Activated T-cell treated with anti-CD3 and anti-CD28 coated beads for 1 hour (primary cell): ENCODE measurements at places on chromosomes 2 and 18.

GRCh38 chr2:109105113-109105512 is 23.9 kb upstream of the SH3RF3 start:
- no peak for DNase-seq

DNA sequence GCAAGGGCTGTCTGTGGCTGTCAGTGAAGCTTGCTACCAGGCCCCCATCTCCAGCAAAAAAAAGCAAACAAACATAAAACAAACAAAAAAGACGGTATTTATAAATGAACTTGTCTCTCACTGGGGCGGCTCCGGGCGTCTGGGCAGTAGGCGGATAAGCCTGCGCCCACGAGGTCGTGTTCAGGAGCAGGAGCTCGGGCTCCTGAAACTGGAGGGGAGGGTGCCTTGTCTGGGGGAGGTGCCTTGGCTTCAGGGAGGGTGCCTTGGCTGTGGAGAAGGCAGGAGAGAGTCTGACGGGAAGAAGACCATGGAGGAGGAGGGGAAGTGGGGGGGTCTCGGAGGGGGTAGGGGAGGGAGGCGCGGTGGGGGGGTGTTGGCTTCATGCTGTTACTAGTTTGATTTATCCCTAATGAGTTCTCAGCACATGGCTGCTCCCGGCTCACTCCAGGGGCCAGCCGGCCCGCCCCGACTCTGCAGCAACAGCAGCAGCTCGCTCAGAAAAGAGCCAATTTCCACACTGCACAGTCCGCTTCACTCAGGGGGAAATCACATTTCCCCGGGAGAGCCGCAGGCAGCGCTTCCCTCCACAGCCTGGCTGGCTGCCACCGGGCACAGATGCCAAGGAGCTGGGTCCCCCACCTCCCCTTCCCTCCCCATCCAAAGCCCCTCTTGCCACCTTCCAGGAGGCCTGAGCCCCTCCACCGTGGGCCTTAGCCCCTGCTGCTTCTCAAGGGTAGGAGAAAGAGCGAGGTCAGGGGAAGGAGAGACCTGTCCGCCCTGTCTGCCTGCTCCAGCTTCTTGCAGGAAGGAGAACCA is 38.7 kb downstream of the PSD4 start:
- DNase-seq, result no peak

DNA sequence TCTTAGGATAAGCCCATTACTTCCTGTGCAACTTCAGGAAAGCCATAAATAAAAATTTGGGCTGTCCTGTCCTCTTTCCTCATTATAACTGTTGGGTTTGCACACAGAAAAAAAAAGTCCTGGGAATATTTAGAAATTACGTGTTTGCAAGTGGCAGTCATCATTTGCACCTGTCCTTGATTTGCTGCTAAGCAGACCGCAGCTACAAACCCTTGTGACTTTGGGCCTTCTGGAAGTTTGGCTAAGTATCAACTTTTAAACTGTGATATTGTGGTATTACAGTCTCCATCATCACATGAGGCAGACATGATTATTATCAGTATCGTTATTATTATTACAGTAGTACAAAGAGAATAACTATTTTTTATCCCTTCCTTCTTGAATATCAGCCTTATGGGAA is 260.7 kb upstream of the SESTD1 start:
- no peak for DNase-seq

- no peak for DNase-seq
Measured at GRCh38 chr2:9573013-9573720, 17.5 kb upstream of the ADAM17 start.

GRCh38 chr2:42116195-42117181 is 52.7 kb upstream of the EML4 start:
- no peak for DNase-seq

- DNase-seq, result no peak
Measured at GRCh38 chr2:28326469-28326805, 66.2 kb upstream of the FOSL2 start.

GRCh38 chr2:74676331-74676730 is 22.3 kb downstream of the SEMA4F start:
- no peak for DNase-seq

DNA sequence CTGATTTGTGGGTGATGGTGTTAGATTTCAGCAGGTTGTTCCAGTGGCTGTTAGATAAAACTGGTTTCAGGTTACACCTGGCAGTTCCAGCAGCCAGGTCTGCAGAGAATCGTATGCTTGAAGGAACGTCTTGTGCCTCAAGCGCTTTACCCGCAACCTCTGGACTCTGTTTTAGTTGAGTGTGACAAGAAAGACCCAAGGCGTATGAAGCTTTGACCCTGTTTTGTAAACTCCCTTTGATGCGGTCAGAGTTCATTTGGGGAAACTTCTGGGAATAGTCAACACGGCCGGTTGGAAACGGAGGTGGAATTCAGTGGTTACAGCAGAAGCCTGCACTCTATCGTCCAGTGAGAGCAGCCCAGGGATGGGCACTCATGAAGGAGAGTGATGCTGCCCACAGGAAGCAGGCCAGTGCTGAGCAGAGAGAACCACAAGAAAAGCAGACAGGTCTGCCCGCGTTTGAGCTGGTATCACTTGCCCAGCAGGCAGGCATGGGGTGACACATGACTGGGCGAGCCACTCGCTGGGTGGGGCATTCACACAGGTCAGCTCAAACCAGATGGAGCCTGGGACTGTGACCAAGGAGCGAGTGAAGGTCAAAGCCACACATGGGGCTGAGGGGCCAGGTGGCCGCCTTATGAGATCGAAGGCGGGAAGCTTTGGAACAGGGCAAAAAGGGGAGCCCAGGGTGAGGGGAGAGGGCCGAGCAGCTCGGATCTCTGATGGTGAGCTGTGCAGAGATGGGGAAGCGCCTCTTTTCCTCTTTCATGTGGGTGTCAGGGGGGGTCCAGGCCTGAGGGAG is 99.6 kb upstream of the MBOAT2 start:
- DNase-seq, result no peak

GRCh38 chr18:74252039-74252395 is 39.7 kb downstream of the CYB5A start:
- no peak for DNase-seq

- DNase-seq, result no peak
Measured at GRCh38 chr2:107108556-107108955, 222.6 kb upstream of the ST6GAL2 start.

DNA sequence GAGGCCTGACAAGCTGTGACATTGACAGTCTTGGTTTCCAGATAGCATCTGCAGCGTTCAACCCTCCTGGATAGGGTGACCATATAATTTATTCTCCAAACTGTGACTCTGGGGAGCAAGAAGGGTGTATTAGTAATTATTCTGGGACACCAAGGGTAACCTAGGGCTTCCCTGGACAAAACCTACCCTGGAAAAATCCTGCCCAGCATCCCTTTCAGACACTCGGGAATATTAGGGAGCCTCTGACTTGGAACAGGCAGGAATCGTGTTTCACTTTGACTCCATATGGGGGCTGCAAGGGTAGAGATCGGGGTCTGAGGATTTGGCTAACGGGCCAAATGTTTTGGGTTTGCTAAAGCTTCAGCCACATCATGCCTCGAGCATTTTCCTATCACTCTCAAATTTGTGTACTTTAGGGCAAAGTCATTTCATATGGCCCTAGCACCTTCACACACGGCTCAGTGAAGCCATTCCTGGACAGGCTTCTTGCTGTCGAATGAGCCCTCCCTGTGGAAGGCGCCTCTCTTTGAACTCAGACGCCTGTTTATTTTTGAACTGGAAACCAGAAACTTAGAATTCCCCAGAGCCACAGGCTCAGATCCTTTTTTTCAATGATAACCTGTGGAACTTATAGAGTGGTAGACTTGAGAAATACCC is 129.9 kb downstream of the DDX1 start:
- DNase-seq, result no peak

DNA sequence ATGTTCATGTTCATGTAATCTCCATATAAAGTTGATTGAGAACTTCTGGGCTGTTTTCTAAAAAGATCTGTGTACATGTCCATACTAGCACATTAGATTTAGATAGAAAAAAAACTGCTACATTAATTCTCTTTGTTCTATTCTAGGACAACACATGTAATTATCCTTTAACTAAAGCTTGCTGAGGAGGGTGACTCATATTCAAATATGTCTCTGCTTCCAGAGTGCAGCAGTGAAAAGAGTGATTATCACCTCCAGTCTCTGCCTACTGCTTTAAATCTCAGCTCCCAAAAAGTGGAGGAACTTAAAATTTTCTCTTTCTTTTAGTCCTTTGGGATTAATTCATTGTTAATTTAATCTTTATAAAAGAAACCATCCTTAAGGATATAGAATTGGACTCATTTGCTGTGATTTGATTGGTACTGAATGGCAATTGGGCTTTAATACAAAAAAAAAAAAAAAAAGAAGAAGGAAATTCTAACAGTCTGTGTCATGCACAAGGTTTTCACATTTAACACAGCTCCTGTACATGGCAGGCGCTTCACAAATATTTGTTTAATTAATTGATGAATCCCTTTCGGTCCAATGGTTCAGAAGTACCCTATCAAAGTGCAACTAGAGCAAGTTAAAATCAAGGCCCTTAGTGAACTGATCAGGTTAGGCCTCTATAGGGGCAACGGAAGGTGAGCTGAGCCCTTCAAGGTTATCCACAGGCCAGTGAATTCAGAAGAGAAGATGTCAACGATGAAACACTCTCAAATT is 214.0 kb upstream of the KCNJ3 start:
- DNase-seq, result no peak
